IPS DF 6.9 (cell line): ENCODE measurements at places on chromosomes 6 and 20.

DNA sequence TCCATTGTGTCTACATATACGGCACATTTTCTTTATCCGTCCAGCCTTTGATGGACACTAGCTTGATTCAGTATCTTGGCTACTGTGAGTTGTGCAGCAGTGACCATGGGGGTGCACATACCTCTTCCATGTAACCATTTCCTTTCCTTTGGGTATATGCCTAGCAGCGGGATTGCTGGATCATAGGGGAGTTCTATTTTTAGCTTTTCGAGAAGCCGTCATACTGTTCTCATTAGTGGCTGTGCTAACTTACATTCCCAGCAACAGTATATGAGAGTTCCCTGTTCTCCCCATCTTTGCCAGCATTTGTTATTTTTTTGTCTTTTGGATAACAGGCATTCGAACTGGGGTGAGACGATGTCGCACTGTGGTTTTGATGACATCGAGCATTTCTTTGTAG, 395.0 kb downstream of the SMOC2 start:
- DNase-seq = no peak
- no peaks in the 10 kb centered on the region for H3K27me3 ChIP-seq
- H3K4me1 ChIP-seq = peaks cover 8% of the 10 kb centered on the region
- no peaks in the 10 kb centered on the region for H3K36me3 ChIP-seq
- H3K4me3 ChIP-seq = no peak overlapping the region

- H3K27me3 ChIP-seq = no peaks in the 10 kb centered on the region
- H3K4me3 ChIP-seq = no peak overlapping the region
- H3K27ac ChIP-seq = no peak overlapping the region
- H3K4me1 ChIP-seq = no peaks in the 10 kb centered on the region; the same call in 1 of the 2 replicates
- no peak for DNase-seq
Observed at GRCh38 chr20:41782730-41783406, 164.7 kb upstream of the CHD6 start.

GRCh38 chr6:47134476-47135189, 92.5 kb upstream of the ADGRF1 start:
- no peaks in the 10 kb centered on the region for H3K36me3 ChIP-seq
- no peak for DNase-seq
- no peak overlapping the region for H3K27ac ChIP-seq
- H3K4me1 ChIP-seq = peaks cover 3% of the 10 kb centered on the region; the same call in 1 of the 2 replicates
- no peak overlapping the region for H3K4me3 ChIP-seq

GRCh38 chr6:82353848-82354247, 9.8 kb upstream of the TPBG start:
- no peak overlapping the region for H3K4me3 ChIP-seq
- no peaks in the 10 kb centered on the region for H3K4me1 ChIP-seq
- DNase-seq = no peak
- H3K36me3 ChIP-seq = no peaks in the 10 kb centered on the region
- no peaks in the 10 kb centered on the region for H3K27me3 ChIP-seq

DNA sequence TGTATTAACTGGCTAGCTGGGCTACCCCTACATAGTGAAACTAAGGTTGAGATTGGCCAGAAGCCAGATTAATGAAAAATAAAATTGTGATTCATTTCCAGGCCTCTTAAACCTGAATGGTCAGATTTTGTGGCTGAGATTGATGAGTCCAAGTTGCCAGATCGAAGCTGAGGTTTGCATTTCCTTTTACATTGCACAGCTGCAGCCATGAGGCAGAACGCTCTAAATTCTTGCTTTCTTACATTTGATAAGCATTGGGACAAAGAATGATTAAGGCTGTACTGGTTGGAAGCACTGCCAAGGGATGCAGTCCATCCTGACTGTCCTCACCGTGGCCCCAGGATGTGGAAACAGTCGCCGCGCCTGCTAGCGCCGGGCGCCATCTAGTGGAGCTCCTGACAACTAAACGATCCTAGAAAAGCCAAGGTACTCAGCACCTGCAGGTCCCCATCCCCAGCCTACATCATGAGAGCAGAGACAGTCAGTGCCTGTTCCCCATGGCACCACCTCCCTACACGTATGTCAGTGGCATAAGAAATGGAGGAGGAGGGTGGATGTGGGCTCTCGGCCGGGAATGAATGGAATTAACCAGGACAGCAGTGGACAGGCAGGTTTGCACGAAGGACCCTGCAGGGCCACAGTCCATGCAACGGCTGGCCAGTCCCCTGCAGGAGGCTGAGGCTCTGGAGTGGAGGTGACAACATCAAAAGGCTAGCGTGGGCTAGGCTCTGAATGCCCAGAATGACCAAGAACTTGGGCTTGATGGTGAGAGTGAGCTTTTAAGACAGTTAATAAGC, 19.0 kb downstream of the PXDC1 start:
- H3K27me3 ChIP-seq = no peaks in the 10 kb centered on the region
- H3K27ac ChIP-seq = no peak overlapping the region
- no peak overlapping the region for H3K4me3 ChIP-seq
- no peak for DNase-seq
- H3K36me3 ChIP-seq = no peaks in the 10 kb centered on the region
- no peaks in the 10 kb centered on the region for H3K4me1 ChIP-seq

DNA sequence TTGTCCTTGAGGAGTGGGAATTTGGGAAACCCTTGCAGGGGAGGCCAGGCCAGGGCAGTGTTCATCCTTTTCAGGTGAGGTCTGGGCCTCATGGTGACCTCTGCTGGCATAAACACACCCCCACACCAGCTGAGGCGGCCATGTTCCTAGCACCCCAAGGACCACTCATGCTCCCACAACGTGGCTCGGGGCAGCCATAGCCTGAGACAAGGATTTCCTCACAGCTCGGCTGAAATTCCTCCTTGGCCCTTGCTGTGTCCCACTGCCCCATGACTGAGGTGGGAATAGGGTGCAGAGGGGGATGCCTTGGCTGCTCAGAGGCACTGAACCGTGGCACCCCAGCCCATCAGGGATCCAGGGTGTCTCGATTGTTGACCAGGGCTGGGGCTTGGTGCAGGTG, 27.3 kb upstream of the SPDEF start:
- H3K27me3 ChIP-seq = no peaks in the 10 kb centered on the region
- no peak for DNase-seq
- no peak overlapping the region for H3K27ac ChIP-seq
- H3K36me3 ChIP-seq = no peaks in the 10 kb centered on the region
- H3K4me3 ChIP-seq = no peak overlapping the region

DNA sequence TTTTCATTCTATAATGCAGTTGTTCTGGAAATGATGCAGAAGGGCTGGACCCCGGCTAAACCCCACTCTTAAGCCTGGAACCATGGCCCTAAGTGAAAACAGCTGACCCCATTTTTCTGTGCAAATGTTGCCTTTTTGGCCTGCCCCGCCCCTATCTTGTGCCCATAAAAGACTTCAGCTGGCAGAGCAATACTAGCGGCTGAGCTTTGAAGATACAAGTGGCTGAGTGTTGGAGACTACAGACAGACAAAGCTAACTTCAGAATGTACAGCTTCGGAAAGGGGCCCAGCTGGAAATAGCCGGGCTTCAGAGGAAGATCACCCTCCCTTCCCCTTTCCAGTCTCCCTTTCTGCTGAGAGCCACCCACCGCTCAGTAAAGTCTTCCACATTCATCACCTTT, 258.6 kb upstream of the SPTLC3 start:
- peaks cover 5% of the 10 kb centered on the region; the same call in 1 of the 2 replicates for H3K4me1 ChIP-seq
- no peak for DNase-seq
- H3K36me3 ChIP-seq = no peaks in the 10 kb centered on the region
- no peaks in the 10 kb centered on the region for H3K27me3 ChIP-seq
- no peak overlapping the region for H3K4me3 ChIP-seq

DNA sequence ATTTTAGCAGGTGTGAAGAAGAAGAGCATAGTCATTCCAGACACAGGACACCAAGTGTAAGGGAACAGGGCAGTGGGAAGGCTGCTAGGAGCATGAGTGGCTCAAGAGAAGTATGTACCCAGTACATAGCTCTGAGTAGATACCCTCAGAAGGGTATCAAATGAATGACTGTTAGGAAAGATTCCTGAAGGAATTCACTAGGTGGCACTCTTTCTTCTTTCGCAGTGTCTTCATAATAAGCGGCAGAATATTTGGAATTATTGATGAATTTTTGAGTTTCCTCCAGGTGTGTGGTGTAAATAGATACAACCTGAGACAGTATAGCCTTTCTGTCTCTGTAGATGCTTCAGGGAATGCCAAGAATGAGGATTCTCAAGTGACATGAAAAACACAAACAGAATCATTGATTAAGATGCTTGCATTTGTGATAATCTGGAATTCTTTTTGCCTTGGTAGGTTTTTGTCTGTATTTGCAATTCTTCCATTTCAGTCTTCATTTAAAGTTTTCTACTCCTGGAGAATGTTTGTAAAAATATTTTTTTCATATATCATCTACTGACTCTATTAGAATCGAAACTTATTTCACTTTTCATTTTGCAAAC, 264.3 kb upstream of the RIMS1 start:
- no peaks in the 10 kb centered on the region for H3K4me1 ChIP-seq
- no peak overlapping the region for H3K4me3 ChIP-seq
- H3K36me3 ChIP-seq = no peaks in the 10 kb centered on the region

- H3K4me1 ChIP-seq = 0 out of 2 replicates have a peak, but pooled peaks cover 2% of the 10 kb centered on the region
- H3K36me3 ChIP-seq = no peaks in the 10 kb centered on the region
- no peaks in the 10 kb centered on the region for H3K27me3 ChIP-seq
- H3K4me3 ChIP-seq = no peak overlapping the region
Observed at GRCh38 chr6:167754691-167755090, 72.0 kb upstream of the AFDN start.

- H3K27me3 ChIP-seq = no peaks in the 10 kb centered on the region
- no peak overlapping the region for H3K4me3 ChIP-seq
- no peak overlapping the region for H3K27ac ChIP-seq
- no peaks in the 10 kb centered on the region for H3K36me3 ChIP-seq
- H3K4me1 ChIP-seq = peaks cover 7% of the 10 kb centered on the region
- peak; percentile 47 for DNase-seq
Observed at GRCh38 chr6:5135788-5136376, 50.7 kb downstream of the PPP1R3G start.

GRCh38 chr20:56411759-56412472, at the start of gene CASS4:
CASS4 (plus strand) TSS chr20:56412260; CDS start chr20:56412459, 199 bp downstream.
- no peak for DNase-seq
- no peak within 1 kb of the TSS for H3K27ac ChIP-seq
- H3K27me3 ChIP-seq = no peaks in the 10 kb centered on the region
- H3K4me1 ChIP-seq = no peaks in the 10 kb centered on the region
- peaks cover 4% of the 10 kb centered on the region; the same call in 1 of the 2 replicates for H3K36me3 ChIP-seq

DNA sequence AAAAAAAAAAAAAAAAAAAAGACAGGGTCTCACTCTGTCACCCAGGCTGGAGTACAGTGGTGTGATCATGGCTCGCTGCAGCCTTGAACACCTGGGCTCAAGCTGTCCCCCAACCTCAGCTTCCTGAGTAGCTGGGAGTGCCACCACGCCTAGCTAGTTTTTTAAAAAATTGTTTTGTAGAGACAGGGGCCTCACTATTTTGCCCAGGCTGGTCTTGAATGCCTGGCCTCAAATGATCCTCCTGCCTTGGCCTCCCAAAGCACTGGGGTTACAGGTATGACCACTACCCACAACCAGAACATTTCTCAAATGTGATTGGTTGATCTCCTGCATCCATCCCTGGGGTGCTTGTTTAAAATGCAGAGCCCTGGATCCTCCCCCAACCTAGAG, 5.6 kb upstream of the RBCK1 start:
- DNase-seq = no peak
- H3K27ac ChIP-seq = no peak overlapping the region
- no peak overlapping the region for H3K4me3 ChIP-seq
- no peaks in the 10 kb centered on the region for H3K36me3 ChIP-seq
- H3K27me3 ChIP-seq = no peaks in the 10 kb centered on the region

GRCh38 chr20:17568045-17568788, 1.7 kb upstream of the DSTN start:
- no peak overlapping the region for H3K27ac ChIP-seq
- DNase-seq = no peak
- peaks cover 3% of the 10 kb centered on the region; the same call in 1 of the 2 replicates for H3K4me1 ChIP-seq
- H3K27me3 ChIP-seq = no peaks in the 10 kb centered on the region
- H3K4me3 ChIP-seq = peak overlapping the region; percentile 3; the same call in 1 of the 2 replicates

DNA sequence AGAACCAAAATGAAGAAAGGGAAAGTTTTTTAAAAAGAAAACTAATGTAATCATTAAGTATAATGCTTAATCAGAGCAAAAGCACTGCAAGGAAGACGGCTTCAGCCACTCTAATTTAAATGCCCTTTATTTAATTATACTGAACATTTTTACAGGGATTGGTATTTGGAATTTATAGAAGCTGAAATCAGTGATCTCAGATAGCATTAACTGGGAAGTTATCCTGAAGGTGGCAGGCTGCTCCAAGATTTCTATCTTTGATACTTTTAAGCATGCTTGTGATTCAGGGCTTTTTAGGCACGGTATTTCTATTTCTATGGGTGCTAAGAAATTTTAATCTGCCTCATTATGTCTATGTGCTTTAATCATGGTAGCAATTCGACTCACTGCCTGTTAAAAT, 1.3 kb upstream of the NDUFAF4 start:
- no peak overlapping the region for H3K4me3 ChIP-seq
- DNase-seq = no peak
- H3K27ac ChIP-seq = no peak overlapping the region
- H3K36me3 ChIP-seq = peaks cover 5% of the 10 kb centered on the region; the same call in 1 of the 2 replicates
- H3K4me1 ChIP-seq = no peaks in the 10 kb centered on the region

- no peaks in the 10 kb centered on the region for H3K27me3 ChIP-seq
- no peaks in the 10 kb centered on the region for H3K4me1 ChIP-seq
- no peaks in the 10 kb centered on the region for H3K36me3 ChIP-seq
- H3K27ac ChIP-seq = no peak overlapping the region
Observed at GRCh38 chr6:2436410-2437154, 191.2 kb upstream of the GMDS start.

DNA sequence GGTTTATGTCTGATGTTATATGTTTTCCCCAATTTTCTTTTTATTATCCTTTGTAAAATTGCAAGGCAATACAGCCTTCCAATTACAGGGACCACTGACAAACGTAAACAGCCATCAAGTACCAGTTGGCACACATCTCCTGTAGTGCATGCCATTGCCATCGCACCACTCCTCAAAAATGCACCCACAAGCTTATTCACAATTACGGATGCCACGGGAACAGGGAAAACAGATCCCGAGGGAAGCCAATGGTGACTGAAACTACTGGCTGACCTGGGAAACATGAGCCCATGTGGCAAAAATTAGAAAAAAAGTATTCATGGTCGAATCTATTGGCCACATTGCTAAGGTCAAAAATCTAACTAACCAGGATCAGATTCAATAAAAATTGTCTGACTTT, 395.2 kb downstream of the PAX1 start:
- H3K4me3 ChIP-seq = no peak overlapping the region
- no peak overlapping the region for H3K27ac ChIP-seq
- no peak for DNase-seq
- H3K27me3 ChIP-seq = no peaks in the 10 kb centered on the region; the same call in 1 of the 2 replicates
- H3K4me1 ChIP-seq = no peaks in the 10 kb centered on the region

DNA sequence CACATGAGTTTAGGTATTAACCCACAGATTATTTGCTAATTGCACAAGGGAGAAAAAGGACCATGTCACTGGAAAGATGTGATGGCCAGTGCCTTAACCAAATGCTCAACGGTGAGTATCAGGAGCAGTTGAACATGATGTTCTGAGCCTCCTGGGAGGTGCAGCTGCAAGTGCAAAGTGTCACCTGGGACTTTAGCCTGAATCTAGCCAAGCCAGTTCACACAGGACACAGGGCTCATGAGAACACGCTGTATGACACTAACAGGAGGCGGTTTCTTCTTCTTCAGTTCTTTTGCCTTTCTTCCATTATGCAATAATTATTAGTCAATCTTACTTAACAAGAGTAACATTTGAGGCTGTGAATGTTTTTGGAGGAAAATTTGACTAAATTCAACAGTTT, 225.3 kb downstream of the THBS2 start:
- no peak overlapping the region for H3K27ac ChIP-seq
- no peaks in the 10 kb centered on the region for H3K4me1 ChIP-seq
- H3K27me3 ChIP-seq = no peaks in the 10 kb centered on the region
